Effector memory CD4-positive, alpha-beta T cell (primary cell): ENCODE measurements at places on chromosomes 1 and 21.

- DNase-seq = no peak
These were observed 132.4 kb downstream of the EDEM3 start for GRCh38 chr1:184622136-184622823.

- DNase-seq = no peak
These were observed 36.8 kb downstream of the RAB3GAP2 start for GRCh38 chr1:220235462-220235861.

GRCh38 chr1:96722161-96722922 is 758 bp downstream of the PTBP2 start:
- DNase-seq = peak; percentile 25

DNA sequence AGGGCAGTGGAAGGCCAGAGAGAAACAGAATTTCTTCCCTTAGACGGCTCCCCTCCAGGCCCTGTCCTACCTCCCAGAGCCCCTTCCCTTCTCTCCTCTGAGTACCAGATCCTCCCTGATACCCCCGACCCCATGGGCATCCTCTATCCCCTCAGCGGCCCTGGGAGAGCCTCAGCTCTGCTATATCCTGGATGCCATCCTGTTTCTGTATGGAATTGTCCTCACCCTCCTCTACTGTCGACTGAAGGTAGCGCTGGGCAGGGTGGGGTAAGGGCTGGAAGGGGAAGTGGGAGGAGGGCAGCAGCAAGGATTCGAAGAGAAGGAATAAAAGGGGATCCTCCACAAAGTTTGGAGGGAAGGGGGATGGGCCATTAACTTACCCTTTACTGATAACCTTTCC is 2.7 kb downstream of the FCER1G start:
- DNase-seq = no peak

GRCh38 chr1:3907031-3907534 is 7.0 kb upstream of the C1orf174 start:
- DNase-seq = no peak

DNA sequence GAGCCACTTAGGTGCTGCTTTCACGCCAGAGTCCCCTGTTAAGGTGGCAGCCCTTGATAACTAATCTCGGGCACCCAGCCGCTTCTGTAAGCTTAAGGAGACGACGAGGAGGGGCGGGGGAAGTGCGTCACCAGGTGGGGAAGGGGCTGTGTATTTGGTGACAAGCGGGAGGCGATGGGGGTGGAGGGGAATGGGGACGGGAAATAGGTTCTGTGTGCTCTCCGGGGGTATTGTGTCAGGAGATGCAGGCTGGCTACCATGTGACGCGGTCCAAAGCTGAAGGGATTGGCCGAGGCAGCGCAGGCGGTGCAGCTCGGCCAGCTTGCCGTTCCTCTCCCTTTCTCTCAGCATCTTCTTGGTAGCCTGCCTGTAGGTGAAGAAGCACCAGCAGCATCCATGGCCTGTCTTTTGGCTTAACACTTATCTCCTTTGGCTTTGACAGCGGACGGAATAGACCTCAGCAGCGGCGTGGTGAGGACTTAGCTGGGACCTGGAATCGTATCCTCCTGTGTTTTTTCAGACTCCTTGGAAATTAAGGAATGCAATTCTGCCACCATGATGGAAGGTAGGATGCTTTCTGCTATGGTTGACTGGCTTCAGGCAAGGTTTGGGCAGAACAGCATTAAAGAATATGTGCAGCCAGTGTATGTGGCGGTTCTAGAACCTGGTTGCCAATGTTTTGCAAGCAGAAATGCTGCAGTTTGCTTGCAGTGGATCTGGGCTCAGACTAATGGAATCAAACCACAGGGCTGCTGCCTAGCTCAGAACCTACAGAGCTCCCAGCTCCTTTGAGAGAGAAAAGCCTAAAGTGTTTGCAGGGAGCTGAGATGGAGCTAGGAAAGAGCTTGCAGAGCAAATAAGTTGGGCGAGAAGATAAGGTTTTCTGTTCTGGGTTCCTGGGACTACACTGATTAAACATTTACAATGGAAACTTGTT is at the start of gene SGIP1:
Gene SGIP1 (plus strand): TSS at position 350 of the 937 bp plus-strand sequence. CDS start 206 bp downstream, at position 556.
- DNase-seq = no peak

- DNase-seq = no peak
These were observed 111.4 kb downstream of the HLX start for GRCh38 chr1:220990427-220991339.

GRCh38 chr1:165641231-165641987 is 10.4 kb downstream of the MGST3 start:
- no peak for DNase-seq

GRCh38 chr1:224193319-224193966 is 10.4 kb downstream of the DEGS1 start:
- no peak for DNase-seq

DNA sequence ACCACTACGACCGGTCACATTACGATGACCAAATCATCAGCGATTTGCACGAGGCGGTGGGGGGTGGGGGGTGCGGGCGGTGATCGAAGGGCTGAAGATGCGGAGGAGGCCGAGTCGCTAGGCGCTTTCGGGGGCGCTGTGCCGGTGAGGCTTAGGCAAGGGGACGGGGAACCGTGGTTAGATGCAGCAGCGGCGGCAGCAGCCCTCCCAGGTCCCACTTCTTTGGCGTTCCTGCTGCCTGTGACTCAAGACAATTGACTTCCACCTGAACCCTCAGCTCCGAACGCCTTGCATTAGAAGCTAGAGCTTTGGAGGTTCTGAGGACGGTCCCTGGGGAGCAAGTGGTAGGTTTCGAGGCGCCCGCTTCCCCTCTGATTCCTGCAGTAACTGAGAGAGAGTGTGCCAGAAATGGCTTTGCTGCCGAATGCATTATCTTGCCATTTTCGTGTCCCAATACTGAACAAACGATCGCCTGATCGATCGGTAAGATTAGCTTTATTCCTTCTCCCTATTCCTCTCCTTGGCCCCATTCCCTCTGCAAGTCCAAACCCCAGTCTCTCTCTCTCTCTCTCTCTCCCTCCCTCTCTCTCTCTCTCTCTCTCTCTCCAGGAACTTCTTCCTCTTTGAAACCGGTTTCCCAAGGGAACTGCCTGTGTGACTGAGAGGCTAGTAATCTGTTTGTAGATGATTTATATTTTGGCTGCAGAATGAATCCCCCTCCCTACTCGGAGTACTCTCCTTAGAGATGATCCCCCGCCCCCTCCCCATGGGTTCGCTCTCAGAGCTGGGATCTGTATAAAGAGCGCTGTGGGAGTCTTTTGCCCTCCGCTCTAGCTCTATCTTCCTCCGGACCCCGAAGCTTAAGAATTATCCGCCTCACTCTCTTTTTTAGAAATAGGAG is 735 bp upstream of the BRINP3 start:
- no peak for DNase-seq

GRCh38 chr1:205016584-205016983 is 26.4 kb upstream of the CNTN2 start:
- DNase-seq = no peak

DNA sequence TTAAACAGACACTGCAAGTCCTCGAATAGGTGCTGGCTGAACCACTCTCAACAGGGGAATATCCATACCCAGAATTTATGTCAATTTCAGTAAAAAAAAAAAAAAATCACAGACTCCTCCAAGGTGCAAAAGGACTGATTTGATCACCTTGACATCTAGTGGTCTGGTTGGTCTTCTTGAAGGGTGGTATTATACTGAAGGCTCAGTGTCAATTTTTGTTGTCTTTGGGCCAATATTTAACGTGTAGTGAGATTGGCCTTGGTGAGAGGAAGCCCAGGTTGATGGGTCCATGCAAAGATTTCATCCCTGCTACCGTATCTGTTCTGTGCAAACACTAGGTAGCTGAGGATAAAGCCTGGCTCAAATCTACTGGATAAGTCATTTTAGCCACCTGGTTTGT is 4.0 kb upstream of the GBP5 start:
- DNase-seq = no peak

DNA sequence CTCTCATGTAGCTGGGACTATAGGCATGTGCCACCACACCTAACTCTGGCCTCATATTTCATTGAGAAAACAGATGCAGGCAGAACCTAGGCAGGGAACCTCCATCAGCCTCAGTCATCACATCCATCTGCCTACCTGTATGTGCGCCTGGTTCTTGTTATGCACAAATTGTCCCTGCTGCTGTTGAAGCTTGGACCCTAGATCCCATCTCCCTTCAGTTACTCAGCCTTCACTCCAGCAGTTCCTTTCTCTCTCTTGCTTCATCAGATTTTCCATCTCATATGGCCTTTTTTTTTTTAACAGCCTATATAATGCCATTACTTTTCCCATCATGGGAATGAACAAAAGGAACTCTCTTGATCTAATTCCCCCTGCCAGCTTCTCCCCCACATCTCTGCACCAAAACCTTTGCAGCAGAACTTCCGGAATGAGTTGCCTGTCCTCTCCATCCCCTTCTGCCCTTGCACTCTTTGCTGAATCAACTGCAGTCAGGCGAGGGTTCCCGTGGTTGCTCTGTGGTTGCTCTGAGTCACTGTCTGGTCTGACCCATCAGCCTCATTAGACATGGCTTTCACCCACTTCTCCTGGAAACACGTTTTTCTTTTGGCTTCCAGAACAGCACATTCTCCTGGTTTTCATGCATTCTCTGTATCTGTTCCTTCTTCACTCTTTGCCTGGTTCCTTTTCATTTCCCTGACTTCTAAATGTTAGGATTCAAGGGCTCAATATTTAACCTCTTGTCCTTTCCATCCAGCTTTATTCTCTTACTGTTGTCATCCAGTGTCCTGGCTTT is 41.5 kb downstream of the UBE4B start:
- DNase-seq = peak; percentile 2

DNA sequence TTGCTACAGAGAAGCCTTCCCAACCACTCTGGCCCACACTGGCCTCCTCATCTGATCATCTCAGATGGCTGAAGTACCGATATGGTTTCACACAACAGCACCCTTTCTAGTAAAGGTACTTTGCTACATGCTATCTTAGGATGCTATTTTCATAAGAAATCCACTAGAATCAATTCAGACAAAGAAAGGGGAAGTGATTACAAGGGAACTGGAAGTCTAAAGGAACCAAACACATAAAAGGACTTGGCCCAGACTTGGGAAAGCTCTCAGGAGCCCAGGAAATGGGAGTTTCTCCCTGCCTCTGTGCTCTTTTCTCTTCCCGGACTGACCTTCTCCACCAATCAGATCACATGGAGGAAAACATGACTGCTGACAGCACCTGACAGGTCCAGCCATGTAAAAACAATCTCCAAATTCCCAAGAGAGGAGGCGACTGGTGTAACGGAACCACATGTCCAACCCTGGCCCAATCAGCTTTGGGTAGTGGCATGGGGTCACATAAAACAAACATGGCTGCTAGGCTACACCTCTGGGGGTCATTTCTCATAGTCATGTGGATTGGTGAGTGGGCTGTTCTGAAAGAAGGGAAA is 12.7 kb upstream of the FOXE3 start:
- no peak for DNase-seq

GRCh38 chr1:220732137-220732536 is 16.0 kb upstream of the MTARC2 start:
- no peak for DNase-seq

DNA sequence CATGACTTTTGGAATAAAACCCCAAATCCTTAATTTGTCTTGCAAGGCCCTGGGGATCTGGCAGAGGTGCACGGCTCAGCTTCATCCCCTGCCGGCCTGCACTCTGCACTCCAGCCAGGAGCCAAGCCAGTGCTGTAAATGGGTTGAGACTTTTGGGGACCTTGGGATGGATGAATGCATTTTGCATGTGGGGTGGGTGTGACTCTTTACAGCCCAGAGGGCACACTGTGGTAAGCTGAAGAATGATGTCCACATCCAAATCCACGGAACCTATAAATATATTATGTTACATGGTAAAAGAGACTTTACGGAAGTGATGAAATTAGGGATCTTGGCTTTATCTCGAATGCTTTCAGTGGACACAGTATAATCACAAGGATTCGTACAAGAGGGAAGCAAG is 177.8 kb downstream of the EDEM3 start:
- no peak for DNase-seq

- no peak for DNase-seq
These were observed 291.6 kb downstream of the PLPP3 start for GRCh38 chr1:56287721-56288120.

DNA sequence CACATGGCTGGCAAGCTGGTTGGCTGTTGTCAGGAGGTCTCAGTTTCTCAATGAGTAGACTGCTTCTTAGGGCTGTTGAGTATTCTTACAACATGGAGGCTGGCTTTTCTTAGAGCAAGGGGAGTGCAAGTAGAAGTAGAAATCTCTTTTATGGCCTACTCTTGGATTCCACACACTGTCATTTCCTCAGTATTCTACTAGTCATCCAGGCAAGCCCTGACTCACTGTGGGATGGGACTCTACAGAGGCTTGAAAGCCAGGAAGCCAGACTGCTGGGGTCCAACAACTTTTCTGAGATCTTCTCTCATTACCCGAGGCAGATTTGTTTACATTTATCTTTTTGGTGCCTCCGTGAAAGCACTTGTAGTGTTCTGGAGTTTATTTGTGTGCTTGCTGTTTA is 196.2 kb upstream of the APP start:
- no peak for DNase-seq

DNA sequence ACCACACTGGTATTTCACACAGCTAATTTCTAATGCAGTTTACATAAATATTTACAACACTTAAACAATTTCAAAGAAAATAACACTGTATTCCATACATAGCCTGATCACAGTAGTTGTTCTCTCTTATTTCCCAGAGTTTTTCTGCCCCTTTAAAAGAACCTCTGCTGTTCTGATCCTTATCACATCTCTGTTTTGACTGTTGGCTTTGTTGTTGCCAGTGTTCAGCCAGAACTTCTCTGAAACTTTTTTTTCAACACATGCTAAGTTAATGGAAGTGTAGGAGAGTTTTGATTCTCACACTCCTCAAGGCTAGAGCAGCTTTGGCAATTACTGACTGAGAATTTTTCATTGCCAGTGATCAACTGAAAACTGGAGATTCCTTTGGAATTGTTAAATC is 11.1 kb downstream of the SELE start:
- DNase-seq = no peak
